ENCODE measurements at places on chromosomes 4 and X. TPM values are rescaled to one million over a fixed set of nuclear protein-coding genes. Genes with fewer than 3 reads are reported as not detected.

CXXC4 gene
- total RNA-seq: 102 TPM

MAP3K15 gene
- 0.74 TPM for total RNA-seq

TLR1 gene
- 8.9 TPM for total RNA-seq

HAND2 gene
- total RNA-seq: not detected

ADH7 gene
- not detected for total RNA-seq

TMPRSS11A gene
- not detected for total RNA-seq

DSPP gene
- total RNA-seq: under 0.01 TPM

DRD5 gene
- 0.74 TPM for total RNA-seq

SPANXA2 gene
- not detected for total RNA-seq

CT45A10 gene
- total RNA-seq: not detected

ZBED1 gene
- 27.3 TPM for total RNA-seq

GJB1 gene
- total RNA-seq: under 0.01 TPM

DMRTC1B gene
- total RNA-seq: 0.49 TPM

RAB40AL gene
- 0.98 TPM for total RNA-seq

NMU gene
- 1.7 TPM for total RNA-seq

PITX2 gene
- total RNA-seq: not detected

TKTL2 gene
- total RNA-seq: 0.49 TPM

PABPC4L gene
- total RNA-seq: 0.74 TPM

DUSP21 gene
- not detected for total RNA-seq

PRSS12 gene
- 43.3 TPM for total RNA-seq

KCNE5 gene
- 1.5 TPM for total RNA-seq

SAGE1 gene
- total RNA-seq: not detected

PPEF2 gene
- under 0.01 TPM for total RNA-seq

NLGN3 gene
- total RNA-seq: 34.7 TPM

CACNA1F gene
- not detected for total RNA-seq

TRPC5OS gene
- not detected for total RNA-seq

VCX3A gene
- not detected for total RNA-seq

MAOB gene
- total RNA-seq: 5.7 TPM

TLR6 gene
- 0.49 TPM for total RNA-seq

GLRA3 gene
- 6.1 TPM for total RNA-seq

FAM184B gene
- total RNA-seq: 4.4 TPM

GIMD1 gene
- total RNA-seq: not detected

RHOXF2 gene
- total RNA-seq: not detected

CLIC2 gene
- 3.4 TPM for total RNA-seq

RTL5 gene
- 8.4 TPM for total RNA-seq

TGIF2LX gene
- not detected for total RNA-seq

GPC3 gene
- total RNA-seq: 3.7 TPM

AREG gene
- total RNA-seq: 0.25 TPM

PPARGC1A gene
- 3.9 TPM for total RNA-seq

BEX5 gene
- total RNA-seq: 36.1 TPM

GRIA2 gene
- 264 TPM for total RNA-seq

ANK2 gene
- 574 TPM for total RNA-seq

STK32B gene
- total RNA-seq: 53.6 TPM

TMPRSS11B gene
- not detected for total RNA-seq

FDCSP gene
- total RNA-seq: not detected

Data from temporal lobe (tissue), 4 donors.